GM23338 (cell line): ENCODE measurements at places on chromosomes 12 and 14. TPM values are rescaled to one million over a fixed set of nuclear protein-coding genes. Genes with fewer than 3 reads are reported as not detected.

Gene CCDC175
- not detected in 2 replicates for total RNA-seq

Gene APAF1
- total RNA-seq, result 31.2 and 34.0 TPM in 2 replicates

Gene OTX2
- 21.2 and 23.9 TPM in 2 replicates for total RNA-seq

Gene GPR135
- 0.93 and 2.2 TPM in 2 replicates for total RNA-seq

Gene NOVA1
- total RNA-seq, result 8.1 and 10.9 TPM in 2 replicates
